ENCODE measurements at places on chromosomes 11 and 22.

- DNase-seq: no peak
These were observed 9.1 kb upstream of the POU2AF2 start for GRCh38 chr11:111236383-111236782.

GRCh38 chr11:129387434-129387833 is 11.8 kb downstream of the BARX2 start:
- no peak for DNase-seq

- no peak for DNase-seq
These were observed 654.6 kb upstream of the API5 start for GRCh38 chr11:42657169-42657568.

GRCh38 chr11:79430280-79430679 is 10.6 kb downstream of the TENM4 start:
- DNase-seq: peak; percentile 59

DNA sequence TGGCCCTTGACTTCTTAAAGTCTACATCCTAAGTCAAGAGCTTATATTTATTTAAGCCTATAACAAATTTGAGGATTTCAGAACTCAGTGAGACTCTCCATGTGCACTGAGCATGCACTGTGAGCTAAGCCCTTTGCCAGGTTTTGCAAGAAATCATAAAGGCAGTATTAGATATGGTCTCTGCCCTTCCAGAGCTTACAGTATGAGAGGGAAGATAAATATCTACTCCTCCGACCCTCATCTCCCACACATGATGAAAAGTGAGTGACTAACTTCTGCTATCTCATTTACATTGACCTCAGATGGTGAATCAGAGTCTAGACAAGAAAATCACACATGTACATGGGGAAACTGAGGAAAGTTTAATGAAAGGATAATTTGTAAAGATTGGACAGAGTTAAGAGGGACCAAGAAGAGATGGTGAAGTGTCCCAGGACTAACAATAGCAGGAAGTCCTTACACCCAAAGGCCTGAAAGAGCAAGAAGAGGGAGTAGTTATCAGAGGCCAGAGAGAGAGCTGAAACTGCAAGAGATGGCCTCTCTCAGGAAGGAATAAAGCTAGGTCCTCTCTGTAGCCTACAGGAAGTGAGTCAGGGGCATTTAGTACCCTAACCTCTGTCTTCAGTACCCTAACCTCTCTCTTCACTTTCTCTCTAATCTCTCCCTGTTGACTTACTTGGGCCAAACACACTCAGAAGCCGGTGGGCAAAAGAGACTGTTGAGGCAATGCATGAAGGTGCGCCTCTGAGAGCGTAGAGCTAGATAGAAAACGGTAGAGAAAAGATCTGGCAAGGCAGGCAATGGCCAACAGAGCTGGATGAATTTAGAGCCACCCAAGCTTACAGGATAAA is 23.0 kb upstream of the BLID start:
- DNase-seq: no peak

DNA sequence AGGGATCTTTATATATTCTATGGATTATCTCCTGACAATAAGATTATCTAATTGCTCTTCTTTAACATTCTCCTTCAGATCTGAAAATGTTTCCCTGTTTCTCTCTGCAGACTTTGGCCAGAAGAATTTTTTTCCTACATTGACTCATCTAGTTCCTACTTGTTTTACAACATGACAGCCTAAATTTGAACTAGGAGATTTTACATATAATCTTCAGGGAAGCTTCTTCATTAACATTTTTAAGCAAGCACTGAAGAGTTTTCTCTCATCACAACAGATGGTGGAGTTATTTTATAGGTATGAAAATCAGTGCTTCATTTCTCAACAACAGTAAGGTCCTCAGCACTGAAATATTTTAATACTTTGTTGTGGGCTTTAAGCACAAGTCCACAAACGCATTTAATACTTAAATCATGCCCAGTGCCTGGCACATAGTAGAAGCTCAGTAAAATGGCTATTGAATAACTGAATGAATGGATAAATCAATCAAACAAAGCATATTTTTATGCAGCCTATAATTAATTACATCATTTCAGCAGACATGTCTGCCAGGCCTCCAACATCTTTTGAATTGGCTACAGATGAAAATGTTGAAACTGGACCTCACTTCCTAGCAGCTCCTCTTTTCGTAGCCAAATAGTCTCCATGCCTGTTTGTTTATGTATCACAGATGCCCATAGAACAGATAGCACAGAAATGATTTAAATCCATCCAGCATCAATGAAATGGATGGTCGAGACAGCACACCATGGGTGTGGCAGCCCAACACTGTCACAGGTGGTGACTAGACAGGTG is 117.3 kb upstream of the POU2AF2 start:
- peak; percentile 20 for DNase-seq

DNA sequence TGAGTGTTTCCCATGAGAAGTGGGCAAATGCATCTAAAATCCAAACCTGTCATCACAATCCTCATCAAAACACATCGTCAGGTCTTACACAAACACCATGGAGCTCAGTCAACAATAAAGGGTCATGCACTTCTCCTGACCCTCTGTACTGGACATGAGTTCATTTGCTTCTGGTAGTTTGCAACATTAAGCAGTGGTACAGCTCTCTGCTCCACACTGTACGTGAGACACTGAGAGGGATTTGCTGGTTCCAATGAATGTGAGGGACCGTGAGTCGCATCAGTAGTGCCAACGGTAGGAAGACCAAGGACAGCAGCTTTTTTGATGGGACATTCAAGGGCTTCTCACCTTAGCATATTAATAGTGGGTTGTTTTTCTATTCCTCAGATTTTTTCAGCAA is 752.3 kb downstream of the OPCML start:
- DNase-seq: no peak

- DNase-seq: no peak
These were observed 27.3 kb upstream of the NXPE4 start for GRCh38 chr11:114622858-114623257.

DNA sequence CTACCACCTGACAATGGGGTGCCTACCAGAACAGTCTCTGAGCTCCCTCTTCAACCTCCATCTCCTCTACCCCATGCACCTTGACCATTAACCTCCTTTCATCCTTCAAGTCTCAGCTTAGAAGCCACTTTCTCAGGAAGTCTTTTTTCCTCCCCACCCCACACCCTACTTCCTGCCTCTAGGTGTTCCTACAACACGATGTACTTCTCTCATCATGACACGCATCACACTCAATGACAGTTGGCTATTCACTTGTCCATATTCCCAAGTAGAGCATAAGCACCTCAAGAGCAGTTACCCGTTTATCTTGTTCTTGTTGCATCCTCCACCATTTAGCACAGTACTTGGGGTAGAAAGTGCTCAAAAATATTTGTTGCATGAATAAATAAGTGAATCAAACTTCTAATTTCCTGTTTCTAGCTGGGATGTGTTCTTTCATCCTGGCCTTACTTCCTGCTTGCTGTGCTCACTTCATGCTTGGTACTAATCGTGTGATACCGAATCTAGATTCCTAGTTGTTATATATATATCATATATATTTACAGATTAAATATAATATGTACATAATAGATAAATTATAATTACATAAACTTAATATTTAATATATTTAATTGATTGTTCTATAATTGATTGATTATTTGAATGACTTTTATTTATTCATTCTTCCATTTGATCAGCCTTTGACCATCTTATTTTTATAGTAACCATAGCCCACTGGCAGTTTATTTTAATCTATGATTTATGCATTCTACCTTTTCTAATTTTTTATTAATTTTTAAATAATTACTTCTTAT is 177.5 kb upstream of the TMEM45B start:
- DNase-seq: no peak

- no peak for DNase-seq
These were observed 45.7 kb upstream of the SYT13 start for GRCh38 chr11:45331839-45332238.

GRCh38 chr11:108895579-108896480 is 231.0 kb downstream of the DDX10 start:
- DNase-seq: no peak

DNA sequence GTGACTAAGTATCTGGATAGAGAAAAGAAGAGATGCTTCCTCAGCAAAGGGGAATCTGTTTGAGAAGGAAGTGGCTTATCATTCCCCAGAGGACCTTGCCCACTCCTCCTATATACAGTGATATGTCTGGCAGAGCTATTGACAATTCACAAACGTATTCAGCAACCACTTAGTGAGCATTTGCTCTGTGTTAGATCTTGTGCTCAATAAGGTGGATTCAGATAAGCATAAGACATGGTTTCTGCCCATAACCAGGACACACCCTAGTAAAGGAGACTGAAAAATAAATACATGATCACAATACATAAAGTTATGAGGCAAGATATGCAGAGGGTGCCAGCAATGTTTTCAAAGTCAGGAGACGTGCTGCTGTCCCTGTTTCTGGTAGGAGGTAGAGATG is 1.4 kb downstream of the TMEM9B start:
- DNase-seq: no peak

DNA sequence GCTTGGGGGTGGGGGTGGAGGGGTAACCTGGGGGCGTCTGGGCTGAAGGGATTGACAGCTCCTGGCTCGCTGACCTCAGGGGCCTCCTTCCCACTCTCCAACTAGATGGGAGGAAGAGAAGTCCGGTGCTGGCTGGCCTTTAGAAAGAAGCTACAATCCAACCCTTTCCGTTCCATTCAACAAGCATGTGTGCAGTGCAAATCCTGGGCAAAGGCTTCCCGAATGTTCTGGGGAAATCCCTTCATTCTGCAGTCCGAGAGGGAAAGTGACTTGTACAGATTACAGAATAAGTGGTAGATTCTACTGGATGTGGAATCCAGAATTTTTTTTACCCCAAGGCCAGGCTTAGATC is 149.9 kb downstream of the FEZ1 start:
- DNase-seq: no peak

DNA sequence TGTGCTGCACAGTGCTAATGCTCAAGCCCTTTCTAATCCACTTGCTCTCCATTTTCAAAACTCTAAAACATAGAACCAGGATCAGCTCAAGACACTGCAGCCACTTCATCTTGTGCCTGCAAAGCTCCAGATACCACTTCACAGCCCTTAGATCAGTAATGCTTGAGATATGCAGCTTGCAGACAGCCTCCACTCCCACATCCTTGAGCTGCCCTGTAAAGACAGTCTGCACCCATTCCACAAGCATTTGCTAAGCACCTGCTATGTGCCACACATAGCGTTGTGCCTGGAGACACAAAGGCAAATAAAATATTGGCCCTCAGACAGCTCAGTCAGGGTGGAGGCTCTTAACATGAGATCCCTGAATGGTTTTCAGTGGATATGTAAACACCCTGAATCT is 192.5 kb upstream of the SNX19 start:
- no peak for DNase-seq

- no peak for DNase-seq
These were observed 28.3 kb downstream of the TSPAN18 start for GRCh38 chr11:44754876-44755555.

- DNase-seq: no peak
These were observed 14.3 kb downstream of the CD44 start for GRCh38 chr11:35153280-35153679.

DNA sequence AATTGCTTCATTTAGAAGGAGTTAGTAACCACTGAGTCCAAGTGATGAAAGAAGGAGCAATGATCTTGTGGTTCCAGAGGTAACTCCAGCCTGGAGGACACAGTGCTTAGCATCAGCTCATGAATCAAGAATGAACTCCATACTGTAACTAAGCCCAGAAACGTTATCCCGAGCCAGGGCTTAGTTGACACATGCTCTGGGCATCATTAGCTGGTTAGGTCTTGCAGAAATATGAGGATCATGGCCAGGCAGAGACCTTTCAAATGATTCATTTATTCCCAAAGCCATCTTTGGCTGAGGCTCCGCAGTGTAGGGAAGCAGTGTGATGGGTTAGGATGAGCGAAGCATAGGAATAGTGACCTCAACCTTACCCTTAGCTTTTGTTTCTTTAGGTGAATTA is 277.4 kb downstream of the FAM76B start:
- DNase-seq: no peak

DNA sequence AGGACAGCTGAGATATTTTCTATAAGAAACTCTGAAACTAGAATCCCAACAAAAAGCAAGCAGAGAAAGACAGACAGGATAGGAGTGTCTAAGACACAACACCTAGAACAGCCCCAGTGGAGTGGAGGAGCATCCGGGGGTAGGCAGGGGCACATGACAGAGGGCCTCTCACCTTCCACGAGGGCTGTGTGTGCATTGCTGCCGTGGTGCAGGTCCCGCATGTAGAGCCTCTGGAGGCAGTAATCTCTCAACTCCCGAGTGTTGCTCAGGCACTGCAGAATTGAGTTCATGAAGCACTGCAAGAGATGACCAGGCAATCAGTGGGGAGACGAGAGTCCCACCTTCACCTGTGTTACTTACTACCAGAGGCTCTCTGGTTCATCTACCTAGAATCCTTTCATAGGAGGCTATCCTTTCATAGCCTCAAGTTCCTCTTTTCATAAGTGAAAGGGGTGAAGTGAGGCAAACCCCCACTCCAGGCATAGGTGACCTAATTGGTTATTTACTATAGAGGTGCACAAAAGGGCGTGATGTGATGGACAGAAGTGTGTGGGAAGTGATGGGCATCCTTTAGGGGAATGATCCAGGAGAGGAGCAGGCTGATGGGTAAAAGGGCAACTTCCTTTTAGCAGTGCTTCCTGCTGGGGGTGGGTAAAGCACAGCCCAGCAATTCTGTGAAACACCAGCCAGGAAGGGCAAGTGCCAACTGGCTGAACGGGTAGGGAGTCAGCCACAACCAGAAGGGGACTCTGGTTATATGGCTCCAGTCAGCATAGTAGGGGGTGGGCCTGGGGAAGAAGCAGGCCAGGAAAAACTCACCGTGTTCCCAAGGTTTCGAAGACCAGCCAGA is 13.1 kb upstream of the MFRP start:
- DNase-seq: no peak

GRCh38 chr11:73186886-73187285 is 31.2 kb upstream of the P2RY2 start:
- no peak for DNase-seq

- DNase-seq: peak; percentile 24
These were observed 20.8 kb downstream of the MUC15 start for GRCh38 chr11:26551186-26551801.

DNA sequence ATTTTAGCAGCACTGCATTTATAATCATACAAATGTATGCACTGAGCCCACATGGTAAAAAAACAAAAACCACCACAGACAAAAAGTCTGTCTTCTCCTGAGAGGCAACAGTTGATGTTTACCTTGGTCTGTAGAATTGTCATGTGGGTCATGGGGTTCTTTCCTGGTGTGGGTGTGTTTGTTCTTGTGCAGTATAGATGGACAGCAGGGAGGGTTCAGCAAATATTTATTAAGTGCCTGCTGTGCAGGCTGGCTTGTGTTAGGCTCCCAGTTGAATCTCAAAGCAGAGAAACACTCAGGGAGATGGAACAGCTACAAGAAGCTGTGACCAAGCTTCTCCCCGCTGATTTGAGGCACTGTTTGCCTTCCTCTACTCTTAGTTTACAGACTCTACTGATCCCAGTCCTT is 82.2 kb downstream of the PISD start:
- DNase-seq: no peak

GRCh38 chr11:119121811-119122124 is 388 bp downstream of the HINFP start:
- DNase-seq: no peak

DNA sequence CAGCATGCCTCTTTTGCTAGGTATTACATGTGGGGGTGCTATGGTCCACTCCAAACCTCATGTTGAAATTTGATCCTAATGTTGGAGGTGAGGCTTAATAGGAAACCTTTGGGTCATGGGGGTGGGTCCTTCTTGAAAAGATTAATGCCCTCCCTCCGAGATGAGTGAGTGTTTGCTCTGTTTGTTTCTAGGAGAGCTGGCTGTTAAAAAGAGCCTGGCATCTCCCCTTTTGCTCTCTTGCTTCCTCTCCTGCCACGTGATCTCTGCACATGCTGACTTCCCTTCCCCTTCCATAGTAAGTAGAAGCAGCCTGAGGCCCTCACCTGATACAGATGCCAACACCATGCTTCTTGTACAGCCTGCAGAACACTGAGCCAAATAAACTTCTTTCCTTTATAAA is 104.5 kb downstream of the FAT3 start:
- no peak for DNase-seq

Data from NCI-H2171 treated with DMSO at 0.1 percent for 48 hours (cell line).